Vein endothelial cell (primary cell): ENCODE measurements at places on chromosomes 2 and 18. TPM values are rescaled to one million over a fixed set of nuclear protein-coding genes. Genes with fewer than 3 reads are reported as not detected.

PLCD4 gene
- total RNA-seq, result 2.9 and 6.5 TPM in 2 replicates

REEP1 gene
- 0.98 and 1.6 TPM in 2 replicates for total RNA-seq

RAX gene
- not detected in 2 replicates for total RNA-seq

TDRD15 gene
- not detected in 2 replicates for total RNA-seq

MEP1B gene
- not detected in 2 replicates for total RNA-seq

CXCR2 gene
- not detected in 2 replicates for total RNA-seq

CHRNG gene
- not detected in 2 replicates for total RNA-seq

SAG gene
- not detected in 2 replicates for total RNA-seq

HOXD3 gene
- total RNA-seq, result 13.4 and 18.0 TPM in 2 replicates

TTC31 gene
- 11.1 and 15.0 TPM in 2 replicates for total RNA-seq

RAD51AP2 gene
- not detected in 2 replicates for total RNA-seq

TRIM54 gene
- total RNA-seq, result 0.10 and 0.33 TPM in 2 replicates

GAL3ST2 gene
- total RNA-seq, result not detected in 2 replicates

CPO gene
- total RNA-seq, result 0.19 TPM in 1 of 2 replicates, not detected in the other

MDH1B gene
- total RNA-seq, result 0.33 and 0.57 TPM in 2 replicates

E2F6 gene
- 12.4 and 13.3 TPM in 2 replicates for total RNA-seq

LAMA3 gene
- 6.2 and 6.5 TPM in 2 replicates for total RNA-seq

APCDD1 gene
- total RNA-seq, result 0.33 TPM in 1 of 2 replicates, not detected in the other

TMEM17 gene
- total RNA-seq, result 2.2 and 2.3 TPM in 2 replicates

NEU2 gene
- total RNA-seq, result not detected in 2 replicates
